Stimulated activated CD8-positive, alpha-beta memory T cell treated with anti-CD3 and anti-CD28 coated beads, Interleukin-4, amount 100 ng/mL, for 1 hour (primary cell): ENCODE measurements at places on chromosomes 12 and 14.

GRCh38 chr14:75913183-75913582 lies 68.6 kb downstream of the TGFB3 start:
- no peak for DNase-seq

DNA sequence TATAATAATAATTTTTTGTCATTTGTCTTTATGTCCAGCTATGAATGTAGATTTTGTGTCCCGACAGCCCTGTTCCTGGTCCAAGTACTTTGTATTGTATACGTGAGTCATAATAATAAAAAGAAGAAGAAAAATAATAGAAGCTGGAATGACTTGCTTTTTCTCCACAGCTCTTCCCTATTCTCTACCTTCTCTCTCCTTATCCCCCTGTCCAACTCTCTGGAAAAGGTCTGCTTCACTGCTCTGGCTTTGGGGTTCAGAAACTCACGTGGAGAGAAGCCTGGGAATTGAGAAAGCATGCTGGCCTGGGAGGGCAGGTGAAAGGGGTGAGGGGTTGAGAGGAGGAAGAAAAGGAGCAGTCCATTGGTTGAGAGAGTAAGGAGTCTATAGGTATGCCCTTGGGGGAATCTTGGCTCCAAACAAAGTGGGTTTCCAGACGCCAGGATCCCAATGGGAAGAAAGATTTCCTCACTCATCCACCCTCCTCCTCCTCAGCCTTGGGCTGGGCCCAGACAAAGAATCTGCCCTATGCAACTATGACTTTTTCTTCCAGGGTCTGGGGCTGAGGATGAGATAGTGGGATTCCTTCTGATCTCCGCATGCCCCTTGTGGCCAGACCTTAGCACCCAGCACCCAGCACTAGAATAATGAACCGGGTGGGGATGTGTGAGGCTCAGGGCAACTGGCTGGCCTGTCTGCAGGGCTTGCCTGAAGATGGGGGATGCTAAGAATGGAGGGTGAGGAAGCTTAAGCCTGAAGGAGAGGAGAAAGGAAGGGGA lies 4.0 kb downstream of the HOXC8 start:
- DNase-seq: no peak

DNA sequence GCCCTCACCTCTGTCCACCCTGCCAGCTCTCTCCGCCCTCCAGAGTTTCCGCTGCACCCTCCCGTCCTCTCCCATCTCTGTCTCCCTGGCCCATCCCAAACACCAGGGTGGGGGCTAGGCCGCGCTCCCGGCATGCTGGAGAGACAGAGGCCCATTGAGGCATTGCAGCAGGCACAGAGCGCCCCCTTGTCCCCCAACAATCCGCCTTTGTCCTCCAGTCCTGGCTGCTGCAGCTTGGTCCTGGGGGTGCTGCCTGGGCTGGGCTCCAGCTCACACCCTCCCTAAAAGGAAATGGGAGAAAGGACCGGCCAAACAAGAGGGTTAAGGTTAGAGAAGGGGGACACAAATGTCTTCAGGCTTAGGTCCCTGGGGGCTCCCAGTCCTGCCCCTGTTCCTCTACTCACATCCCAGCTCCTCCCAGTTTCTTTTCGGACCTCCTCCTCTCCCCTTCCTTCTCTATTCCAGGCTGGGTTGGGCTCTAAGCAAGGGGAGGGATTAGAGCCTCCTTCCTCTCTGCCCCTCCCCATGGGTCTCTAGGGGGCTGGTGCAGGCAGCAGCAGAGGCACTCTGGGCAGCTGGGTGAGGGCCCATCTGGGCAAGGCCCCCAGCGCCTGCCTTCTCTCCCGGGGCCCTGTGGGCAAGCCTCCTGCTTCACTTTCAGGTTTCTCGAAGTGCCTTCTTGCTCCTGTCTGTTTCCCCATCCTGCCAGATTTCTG lies at the start of gene CMTM5:
Gene CMTM5 (plus strand): TSS at position 565 of the 716 bp plus-strand sequence. CDS start 206 bp downstream, outside the sequence.
- no peak for DNase-seq

- DNase-seq: no peak
These were observed 202.6 kb upstream of the RGS6 start for GRCh38 chr14:71729596-71729995.

- DNase-seq: no peak
These were observed 27.8 kb downstream of the KCNA5 start for GRCh38 chr12:5071496-5071895.

DNA sequence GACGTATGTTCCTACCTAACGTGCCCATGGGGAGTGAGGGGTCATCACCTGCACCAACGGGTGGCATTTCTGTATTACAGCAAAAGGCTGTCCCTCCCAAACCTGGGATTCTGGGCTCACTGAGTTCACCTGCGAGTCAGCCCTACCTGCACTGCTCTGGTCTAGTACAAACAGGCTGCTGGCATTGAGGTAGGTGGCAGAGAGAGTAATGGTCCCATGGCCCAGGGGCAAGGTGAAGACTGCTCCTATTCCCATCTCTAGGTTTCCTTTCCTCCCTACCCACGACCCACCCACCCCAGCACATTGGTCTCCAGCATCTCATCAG lies 421 bp downstream of the SUOX start:
- no peak for DNase-seq

- DNase-seq: no peak
These were observed 33.9 kb upstream of the KCNMB4 start for GRCh38 chr12:70332236-70332635.

DNA sequence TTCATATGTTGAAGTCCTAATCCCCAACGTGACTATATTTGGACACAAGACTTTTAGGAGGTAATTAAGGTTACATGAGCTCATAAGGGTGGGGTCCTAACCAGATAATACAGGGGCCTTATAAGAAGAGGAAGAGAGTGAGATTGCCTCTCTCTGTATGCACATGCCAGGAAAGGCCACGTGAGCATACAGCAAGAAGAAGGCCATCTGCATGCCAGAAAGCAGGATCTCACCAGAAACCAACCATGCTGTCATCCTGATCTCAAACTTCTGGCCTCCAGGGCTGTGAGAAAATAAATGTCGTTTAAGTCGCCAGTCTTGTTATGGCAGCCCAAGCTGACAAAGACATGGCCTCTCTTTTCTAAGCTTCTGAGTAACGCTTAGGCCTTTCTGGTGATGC lies 69.0 kb upstream of the GPHB5 start:
- no peak for DNase-seq

- DNase-seq: no peak
These were observed 8.0 kb downstream of the PXMP2 start for GRCh38 chr12:132695431-132695830.

GRCh38 chr12:113874326-113874725 lies 91.8 kb downstream of the RBM19 start:
- DNase-seq: no peak

- no peak for DNase-seq
These were observed 219.1 kb downstream of the PHLDA1 start for GRCh38 chr12:75812271-75813018.

DNA sequence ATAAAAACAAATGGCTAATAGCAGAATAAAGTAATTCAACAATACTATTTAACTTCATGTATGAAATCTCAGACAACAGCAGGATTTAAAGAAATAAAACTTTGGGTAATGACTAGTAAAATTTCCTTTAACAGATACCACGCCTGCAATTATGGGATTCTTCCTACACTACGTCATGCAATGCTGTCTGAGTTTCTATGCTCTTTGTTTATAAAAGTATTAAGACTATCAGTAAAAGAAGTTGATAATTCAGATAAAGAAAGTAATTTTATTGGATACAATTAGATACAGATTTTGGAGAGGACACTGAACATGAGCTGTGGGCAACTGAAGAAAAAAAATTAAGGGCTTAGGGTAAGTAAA lies 308.4 kb upstream of the LRFN5 start:
- DNase-seq: no peak

DNA sequence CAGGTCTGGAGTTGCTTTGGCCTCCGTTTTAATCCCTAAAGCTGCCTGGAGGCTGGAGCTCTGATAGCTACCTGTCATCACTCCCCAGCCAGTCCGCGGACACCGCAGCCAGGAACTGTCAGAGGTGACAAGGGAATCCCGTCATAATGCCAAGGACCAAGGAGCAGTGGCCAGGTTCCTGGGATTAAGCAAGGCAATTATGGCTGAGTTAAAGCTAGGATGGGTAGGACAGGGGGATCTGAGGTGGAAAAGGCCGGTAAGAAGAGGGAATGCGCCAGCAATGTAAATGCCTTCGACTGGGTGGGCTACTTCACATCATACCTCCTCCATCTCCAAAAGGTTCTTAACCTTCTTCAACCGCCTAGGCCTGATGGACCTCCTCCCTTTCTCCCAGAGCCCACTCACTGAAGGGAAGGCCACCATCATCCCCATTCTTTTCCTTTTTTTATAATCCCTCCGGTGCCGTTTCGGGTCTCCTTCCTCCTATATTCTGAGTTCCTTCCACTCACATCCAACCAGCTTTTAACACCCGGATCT lies 1.9 kb downstream of the PPP1R3E start:
- no peak for DNase-seq

DNA sequence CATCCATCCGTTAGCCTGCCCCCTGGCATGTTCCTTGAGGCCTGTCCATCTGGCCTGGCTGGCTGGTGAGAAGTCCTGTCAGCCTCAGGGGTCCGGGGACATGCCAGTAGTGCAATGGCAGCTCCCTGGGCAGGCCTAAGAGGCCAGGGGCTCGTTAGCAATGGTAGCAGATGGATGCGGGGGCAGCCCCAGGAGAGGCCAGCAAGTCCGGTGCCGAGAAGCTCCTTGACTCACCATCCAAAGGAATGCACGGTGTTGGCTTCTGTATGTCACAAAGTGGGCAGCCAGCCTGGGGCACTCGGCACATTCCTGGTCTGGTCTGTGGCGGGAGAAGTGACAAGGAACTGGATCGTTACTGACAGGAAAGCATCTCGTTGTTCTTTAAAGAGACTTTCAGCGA lies 319.9 kb downstream of the CACNA1C start:
- no peak for DNase-seq

GRCh38 chr12:125882141-125882540 lies 816.9 kb downstream of the AACS start:
- no peak for DNase-seq

- no peak for DNase-seq
These were observed 75.3 kb downstream of the GARIN6 start for GRCh38 chr12:99722690-99723486.

- DNase-seq: no peak
These were observed 905.6 kb downstream of the BCL11B start for GRCh38 chr14:98366429-98366828.

DNA sequence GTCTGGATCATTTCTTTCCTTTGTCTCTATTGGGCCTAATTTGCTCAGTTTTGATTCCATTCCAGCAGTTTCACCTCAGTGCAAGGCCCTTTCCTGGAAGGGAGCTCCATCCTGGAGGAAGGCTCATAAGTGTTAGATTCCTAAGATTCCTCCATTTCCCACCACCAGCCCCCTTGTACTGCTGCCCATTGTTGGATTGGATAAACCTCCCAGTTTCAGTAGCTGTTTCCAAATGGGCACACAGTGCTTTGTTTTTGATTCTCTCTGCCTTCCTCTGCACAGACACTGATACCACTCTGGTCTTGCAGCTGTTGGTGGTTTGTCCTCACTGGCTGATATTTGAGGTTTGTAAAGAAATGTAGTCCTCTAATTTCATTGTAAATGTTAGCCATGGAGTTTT lies 158.9 kb downstream of the SLC15A5 start:
- no peak for DNase-seq

GRCh38 chr12:116551619-116551951 lies 7.6 kb upstream of the MAP1LC3B2 start:
- no peak for DNase-seq

GRCh38 chr12:50579757-50580267 lies 75.0 kb downstream of the DIP2B start:
- no peak for DNase-seq

DNA sequence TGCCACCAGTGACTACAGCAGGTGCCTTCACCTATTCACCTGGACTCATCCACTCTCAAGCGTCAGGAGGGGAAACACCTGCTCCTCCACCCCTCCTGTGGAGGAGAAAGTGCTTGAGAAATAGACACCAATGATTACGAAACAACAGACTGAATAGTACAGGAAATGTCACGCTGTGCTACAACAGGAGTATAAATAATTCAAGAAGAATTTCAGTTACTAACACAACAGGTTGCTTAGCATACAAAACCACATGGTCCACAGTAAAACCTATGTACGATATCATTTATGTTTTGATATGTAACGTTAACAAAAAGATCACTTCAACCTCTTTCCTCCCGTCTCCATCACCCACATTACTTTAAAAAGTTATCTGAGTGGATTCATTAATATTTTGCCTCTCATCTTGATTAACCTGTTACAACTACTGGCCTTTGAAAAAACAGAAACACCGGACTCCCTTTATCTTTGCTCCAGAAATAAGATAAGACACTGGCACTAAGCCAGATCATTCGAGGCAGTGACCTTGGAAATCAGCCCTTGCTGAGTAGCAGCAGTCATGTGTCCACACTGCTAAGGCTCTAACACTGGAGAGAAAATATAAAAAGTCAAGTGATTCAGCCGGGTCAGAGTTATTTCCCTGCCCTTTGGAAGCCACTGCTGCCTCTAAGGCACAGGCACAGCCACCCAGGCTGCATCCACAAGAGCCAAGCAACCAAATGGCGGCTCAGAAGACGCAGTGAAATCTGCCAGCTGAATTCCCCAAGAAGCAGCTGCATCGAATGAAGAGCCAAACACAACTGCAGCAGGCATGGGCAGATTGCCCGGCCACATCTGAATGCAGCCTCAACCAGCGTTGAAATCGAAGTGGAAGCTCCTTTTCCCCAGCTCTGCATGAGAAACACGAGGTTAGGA lies 40.9 kb downstream of the NT5DC3 start:
- no peak for DNase-seq

GRCh38 chr12:25625146-25625545 lies 72.1 kb upstream of the LMNTD1 start:
- DNase-seq: no peak

GRCh38 chr12:61758661-61759060 lies 501.5 kb upstream of the USP15 start:
- DNase-seq: no peak

DNA sequence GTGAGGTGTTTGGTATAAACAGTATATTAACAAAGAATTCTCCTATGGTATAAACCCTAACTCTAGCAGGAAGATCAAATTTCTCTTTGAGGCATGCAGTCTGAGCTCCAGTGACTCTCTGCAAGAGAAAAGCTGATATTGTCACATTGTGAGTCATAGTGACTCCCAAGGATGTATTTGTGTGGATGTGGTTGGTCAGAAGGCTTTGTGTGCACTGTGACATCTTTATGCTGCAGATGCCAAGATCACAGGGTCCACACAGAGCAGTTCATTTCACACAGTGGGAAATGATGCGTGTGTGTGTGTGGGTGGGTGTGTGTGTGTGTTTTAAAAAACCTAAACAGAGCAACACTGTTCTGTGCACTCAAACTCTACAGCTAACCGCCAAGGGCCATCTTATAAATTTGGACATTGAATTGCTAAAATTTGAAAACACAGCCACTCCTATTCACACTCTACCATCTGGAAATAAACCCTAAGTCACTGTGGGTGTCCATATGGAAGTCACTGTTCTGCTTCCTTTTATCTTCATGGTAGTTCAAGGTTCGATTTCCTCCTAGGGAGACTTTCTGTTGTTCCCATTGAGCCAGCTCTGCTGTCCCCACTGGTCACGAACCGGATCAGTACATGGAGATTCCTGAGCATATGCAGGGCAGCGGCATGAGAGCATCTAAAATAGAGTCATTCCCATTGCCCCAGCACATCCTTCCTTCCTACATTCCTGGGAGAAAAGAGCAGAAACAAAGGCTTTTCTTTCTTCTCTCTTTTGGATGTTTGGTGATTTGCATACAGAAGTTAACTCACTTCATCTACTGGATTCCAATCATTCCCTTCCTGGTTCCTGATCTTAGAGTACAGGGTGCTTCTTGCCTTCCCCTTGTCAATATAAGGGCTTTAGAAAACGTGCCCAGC lies 727.6 kb downstream of the DIO2 start:
- DNase-seq: no peak
